T1000 (cell line): ENCODE measurements at places on chromosomes 5 and 9.
A peak's percentile ranks its signal among the peaks of the same experiment; 100 is the strongest.

DNA sequence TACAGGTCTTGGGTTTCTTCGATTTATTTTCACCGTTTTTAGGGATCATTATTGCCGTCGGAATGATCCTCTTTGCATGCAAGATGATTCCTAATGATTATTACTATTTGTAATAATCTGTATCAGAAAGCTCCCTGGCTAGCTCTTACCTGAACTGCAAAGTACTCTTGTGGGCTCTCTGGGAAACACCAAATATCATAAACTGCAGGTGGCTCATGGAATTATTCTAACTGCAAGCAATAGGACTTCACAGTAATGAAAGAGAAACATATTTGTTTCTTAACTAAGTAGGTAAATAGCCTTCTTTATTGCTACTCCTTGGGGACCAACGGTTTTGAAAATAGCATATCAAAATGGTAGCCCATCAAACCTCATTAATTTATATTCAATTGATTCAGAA, 219.4 kb downstream of the NFIB start:
- no peak for DNase-seq

GRCh38 chr5:110663525-110663924, 62.9 kb downstream of the TMEM232 start:
- DNase-seq, result no peak

GRCh38 chr9:15543047-15543813, 9.6 kb upstream of the CCDC171 start:
- no peak for DNase-seq

DNA sequence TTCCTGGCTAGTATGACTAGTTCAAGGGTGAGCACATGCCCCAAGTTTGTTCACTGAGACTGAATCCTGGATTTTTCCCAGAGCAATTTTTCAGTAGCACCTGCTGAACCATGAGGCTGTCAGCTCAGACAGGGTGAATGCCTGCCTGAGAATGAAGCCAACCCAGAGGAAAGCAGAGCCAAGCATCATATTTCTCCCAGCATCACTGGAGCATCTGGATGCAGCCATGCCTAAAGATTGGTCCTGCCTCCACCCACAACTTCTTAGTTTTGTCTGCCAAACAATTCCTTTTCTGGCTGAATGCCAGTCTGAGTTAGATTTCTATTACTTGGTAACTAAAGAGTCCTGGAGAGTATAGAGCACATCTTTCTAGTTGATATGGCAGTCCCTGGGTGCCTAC, 343.6 kb downstream of the CSNK1G3 start:
- no peak for DNase-seq

DNA sequence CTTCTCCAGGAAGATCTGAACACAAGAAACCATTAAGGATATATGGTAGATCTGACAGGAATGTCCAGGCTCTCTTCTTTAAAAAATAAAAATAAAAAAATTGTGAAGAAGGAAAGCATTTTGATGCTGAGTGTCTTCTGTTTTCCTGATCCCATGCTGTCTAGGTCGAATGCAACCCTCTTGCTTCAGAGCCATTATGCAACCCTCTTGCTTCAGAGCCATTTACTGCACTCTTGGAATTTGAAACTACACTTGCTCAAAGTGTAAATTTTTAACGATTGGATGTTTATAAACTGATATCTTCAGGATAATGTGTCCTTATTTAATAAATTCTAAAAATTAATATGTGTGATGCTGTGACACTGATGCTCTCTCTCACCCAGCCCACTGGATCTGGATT, 505.1 kb downstream of the DNAH5 start:
- no peak for DNase-seq

GRCh38 chr5:166441-167372, 24.6 kb upstream of the LRRC14B start:
- DNase-seq, result no peak

- no peak for DNase-seq
These were observed 7.8 kb downstream of the NOL6 start for GRCh38 chr9:33465596-33466564.

DNA sequence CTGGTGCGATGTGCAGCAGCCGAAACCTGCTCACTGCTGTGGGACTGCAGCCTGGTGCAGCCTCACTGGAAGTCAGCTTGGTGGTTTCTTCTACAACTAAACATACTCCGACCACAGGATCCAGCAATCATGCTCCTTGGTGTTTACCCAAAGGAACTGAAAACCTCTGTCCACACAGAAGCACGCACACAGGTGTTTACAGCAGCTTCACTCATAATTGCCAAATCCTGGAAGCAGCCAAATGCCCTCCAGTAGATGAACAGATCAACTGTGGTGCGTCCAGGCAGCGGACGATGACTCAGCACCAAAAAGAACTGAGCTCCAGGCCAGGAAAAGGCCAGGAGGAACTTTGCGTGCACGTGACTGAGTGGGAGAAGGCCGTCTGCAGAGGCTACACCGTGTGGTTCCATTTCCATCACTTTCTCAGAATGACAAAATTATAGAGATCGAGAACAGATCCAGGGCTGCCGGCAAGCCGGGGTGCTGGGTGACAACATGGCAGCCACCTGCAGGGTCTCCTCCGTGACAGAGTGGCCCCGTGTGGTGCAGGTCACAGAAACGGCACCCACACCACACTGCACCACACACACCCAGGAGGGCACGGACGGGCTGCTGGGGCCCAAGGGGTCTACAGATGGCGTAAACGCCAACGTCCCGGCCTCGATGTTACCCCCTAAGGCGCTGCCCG, 23.1 kb upstream of the NSMF start:
- peak; percentile 39 for DNase-seq

DNA sequence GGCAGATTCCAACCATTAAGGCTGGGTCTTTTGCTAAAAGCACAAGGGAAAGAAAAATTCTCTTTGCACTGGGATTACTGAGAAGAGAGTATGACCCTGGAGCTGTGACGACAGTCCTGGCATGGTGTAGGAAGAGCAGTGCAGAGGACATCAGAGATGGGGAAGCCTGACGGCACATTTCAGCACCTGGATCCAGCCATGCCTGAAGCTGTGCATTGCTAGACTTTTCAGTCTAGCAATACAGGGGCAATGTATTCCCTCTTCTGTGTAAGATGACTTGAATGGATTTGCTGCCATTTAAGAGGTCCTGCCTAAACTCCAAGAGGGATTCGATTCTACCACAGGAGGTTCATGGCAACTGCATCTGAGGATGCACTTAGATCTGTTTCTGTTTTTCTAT, 12.3 kb upstream of the MRNIP start:
- no peak for DNase-seq

DNA sequence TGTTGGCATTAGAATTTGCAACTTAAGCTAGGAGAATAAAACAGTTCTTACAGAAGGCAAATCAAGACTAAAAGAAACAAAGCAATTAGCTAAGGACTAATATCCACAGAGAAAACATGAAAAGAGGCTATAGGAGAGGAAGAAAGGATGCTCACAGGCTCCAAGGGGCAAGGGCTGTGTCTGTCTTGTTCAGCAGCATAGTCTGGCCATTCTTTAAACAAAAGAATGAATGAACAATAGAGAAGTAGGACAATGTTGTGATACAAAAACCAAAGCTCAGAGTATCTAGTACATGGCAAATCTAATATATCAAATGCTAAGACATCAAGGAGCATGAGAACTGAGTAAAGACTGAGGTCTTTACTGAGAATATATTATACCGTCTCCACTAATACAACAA, 39.5 kb downstream of the PLPP1 start:
- DNase-seq, result no peak

GRCh38 chr5:158792976-158793375, 306.7 kb downstream of the EBF1 start:
- no peak for DNase-seq

- DNase-seq, result no peak
These were observed 418.3 kb downstream of the HCN1 start for GRCh38 chr5:45277860-45278259.

DNA sequence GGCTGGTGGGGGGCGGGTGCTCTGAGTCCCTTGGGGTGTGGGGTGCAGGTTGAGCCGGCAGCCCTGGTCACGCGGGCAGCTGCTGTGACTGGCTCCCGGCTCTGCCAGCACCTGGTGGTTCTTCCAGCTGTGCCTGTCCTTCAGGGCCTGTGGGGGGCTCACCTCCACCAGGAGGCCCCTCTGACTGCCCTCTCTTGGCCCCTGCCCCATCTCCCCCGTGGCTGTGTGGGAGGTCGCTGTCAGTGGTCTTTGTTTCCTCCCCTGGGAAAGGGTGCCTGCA, 3.3 kb downstream of the RXRA start:
- DNase-seq, result no peak
